ENCODE measurements at places on chromosomes 6 and 20.

GRCh38 chr6:124769811-124770544 is 192.3 kb upstream of the RNF217 start:
- no peak for DNase-seq

- no peak for DNase-seq
These were observed 48.7 kb downstream of the PDYN start for GRCh38 chr20:1945134-1945618.

GRCh38 chr6:13098793-13099570 is 229.4 kb downstream of the TBC1D7 start:
- DNase-seq = no peak

DNA sequence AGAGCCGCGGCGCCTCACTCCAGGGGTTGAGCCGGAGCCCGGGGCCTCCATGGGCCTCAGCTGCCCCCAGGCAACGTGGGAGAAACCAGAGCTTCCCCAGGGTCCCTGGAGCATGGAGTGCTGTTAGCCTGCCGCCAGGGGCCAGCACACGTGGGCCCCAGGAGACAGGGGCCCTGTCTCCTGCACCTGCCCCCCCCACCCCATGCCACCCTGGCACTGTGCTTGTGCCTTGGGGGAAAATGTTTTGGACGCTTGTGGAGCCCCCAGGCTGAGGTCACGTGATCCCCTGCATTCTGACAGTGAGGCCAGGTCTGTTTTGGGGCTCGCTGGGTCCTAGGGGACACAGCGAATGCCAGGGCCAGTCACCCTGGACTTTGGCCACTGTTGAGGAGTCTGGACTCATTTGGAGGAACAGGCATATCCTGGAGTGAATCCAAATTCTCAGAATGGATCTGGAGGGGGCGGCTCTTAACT is 30.2 kb upstream of the MPC1 start:
- no peak for DNase-seq

GRCh38 chr6:39225543-39225942 is 3.7 kb downstream of the KCNK5 start:
- DNase-seq = no peak

- DNase-seq = no peak
These were observed 367.6 kb downstream of the TENT5A start for GRCh38 chr6:81384921-81385320.

- DNase-seq = no peak
These were observed 91.5 kb upstream of the BEND6 start for GRCh38 chr6:56863366-56863765.

DNA sequence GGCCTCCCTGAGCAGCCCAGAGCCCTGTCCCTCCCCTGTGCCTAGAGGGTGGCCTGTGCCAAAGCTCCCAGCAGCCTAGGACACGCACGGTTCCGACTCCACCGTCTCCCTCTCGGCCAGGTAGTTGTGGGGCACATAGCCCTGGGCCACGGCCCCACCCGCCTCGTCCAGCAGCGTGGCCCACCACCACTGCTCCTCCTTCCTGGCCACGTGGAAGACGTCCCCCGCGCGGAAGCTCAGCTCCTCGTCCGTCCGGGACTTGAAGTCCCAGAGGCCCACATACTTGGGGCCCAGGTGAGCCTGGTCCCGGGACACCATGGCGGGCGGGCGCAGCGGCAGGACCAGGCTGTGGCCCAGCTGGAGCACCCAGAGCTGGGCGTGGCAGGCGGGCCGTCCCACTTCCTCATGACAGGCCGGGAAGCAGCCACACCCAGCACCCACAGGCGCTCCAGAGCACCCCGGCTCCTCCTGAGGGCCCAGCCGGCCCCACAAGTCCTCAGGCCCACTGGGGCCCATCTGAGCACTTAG is at the start of gene PTK6:
Gene PTK6 (minus strand): TSS at position 380 of the 528 bp plus-strand sequence. CDS start 62 bp downstream, at position 318.
- DNase-seq = no peak

DNA sequence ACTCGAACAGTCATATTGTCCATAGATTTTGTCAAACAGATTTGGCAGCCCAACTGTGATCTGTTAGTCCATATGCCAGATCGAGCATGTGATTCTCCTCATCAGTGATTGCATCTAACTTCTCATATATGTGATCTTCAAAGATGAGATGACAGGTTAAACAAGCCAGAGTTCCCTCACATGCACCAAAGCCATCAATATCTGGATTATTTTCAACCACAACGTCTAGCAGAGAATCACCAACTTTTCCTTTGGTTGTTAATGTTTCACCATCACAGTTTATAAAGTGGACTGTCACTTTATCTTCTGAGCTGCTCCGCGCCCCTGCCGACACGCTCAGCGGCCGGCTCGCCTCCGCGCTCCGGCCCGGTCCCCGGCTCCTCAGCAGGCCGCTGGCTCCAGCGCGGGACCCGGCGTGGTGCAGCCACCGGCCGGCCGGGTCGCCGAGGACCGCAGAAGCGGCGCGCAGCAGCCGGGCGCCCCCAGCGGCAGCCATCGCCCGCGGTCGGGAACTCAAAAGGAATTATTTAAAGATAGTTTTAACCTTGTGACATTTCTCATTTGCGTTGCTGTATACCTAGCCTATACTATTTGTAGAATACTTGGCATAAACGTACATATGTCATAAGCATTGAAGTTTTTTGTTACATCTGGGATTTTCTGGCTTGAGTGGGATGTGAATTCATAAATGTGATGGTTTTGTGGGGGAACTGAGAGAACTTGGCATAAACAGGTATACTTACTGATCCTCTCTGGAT is 40.1 kb upstream of the DYNLRB1 start:
- DNase-seq = no peak

- no peak for DNase-seq
These were observed 7.7 kb upstream of the FOXF2 start for GRCh38 chr6:1381481-1382330.

- DNase-seq = no peak
These were observed 98.7 kb downstream of the RNF144B start for GRCh38 chr6:18485660-18486435.

DNA sequence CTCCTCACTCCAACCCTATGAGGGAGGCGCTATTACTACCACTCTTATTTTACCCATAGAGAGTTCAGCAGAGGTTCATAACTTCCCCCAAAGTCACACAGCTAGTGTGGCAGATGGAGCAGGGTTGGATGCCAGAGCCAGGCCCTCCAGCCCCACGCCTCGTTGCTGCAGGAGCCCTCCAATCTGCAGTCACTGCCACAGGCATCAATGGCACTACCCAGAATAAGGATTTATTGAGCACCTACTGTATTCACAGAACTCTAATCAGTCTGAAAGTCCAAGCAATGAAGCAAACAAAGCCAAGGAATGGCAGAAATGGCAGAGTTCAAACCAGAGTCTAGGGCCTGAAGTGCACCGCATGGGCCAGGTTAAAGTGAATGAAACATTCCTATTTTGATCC is 144.9 kb downstream of the LPA start:
- DNase-seq = no peak

- DNase-seq = no peak
These were observed 1.4 kb upstream of the HIVEP1 start for GRCh38 chr6:12010635-12011275.

DNA sequence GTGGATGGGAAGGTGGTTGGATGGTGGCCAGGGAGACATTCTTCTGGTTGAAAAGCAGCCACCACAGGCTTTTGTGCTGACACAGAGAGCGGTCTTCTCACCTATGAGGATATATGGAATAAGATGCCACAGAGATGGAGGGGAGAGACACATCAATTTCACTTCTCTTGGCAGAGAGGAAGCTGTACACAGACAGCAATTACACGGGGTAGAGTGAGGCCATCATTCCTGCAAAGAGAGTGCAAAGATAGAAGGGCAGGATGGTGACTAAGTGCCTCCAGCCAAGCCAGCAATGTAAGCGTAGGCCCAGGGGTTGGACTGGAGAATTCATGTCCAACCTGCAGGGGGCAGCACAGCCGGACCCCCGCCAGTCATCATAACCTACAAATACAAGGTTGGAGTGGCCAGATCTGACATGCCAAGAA is 56.4 kb downstream of the NRN1 start:
- DNase-seq = no peak

- DNase-seq = no peak
These were observed 171.9 kb downstream of the GMDS start for GRCh38 chr6:2073476-2073875.

DNA sequence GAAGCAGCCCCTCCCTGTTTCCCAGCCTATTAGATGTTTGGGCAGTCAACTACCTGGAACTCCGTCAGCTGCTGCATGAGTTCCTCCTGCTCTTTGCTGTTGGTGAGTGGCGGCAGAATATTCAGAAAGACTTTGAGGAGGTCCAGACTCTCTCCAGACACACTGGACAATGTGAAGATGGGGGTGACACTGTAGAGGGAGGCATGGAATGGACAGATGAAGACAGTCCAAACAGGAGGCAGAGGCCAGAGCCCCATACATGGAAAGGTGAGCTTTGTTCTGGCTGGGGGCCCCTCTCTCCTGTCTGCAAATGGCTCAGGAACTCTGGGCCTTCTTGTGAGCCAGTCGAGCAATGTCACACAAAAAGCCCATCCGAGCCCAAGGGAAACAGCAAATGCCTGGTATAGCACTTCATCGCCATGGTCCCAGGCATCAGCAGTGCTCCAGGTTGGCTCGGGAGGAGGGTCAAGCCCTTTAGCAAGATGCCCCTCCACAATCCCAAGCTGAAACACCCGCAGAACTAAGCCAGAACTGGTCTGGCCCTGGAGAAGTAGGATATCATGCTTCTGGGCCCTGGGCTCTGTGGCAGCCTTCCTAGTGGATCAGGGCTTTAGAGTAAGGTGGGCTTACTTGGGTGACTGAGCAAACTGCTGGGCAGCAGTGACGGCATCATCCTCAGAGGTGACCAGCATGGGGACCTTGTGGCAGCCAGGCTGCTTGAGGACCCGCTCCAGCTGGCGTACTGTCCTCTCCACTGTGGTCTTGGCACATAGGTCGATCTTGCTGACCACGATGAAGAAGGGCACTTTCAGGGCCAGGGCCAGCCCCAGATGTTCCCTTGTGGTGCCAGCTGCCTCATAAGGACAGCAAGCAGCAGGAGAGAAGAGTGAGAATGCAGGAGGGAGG is 4.9 kb downstream of the GTPBP2 start:
- no peak for DNase-seq

DNA sequence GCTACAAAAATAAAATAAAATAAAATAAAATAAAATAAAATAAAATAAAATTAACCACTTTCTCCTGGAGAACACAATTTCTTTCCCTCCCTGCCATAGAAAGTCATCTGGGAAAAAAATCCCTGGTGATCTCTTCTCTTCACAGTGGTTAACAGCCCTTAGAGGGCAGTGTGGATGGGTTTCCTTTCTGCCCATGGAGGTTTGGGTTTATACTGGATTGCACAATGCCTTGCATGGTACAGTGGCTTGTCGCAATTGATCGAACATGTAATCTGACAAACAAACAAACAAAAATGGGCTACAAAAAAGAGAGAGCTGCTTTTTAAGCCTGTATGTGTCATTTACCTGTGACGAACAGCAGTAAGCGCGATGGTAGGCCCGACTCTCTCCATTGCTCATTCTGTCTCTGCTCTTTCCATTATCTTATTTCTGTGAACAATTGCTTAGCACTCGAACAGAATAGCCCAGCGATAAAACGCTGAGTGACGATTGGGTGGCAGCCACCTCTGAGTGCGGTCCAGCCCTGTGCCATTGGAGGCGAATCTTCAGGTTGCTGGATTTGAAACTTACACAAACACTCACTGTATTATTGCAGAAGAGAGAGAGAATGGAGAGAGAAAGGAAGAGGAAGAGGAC is 166.1 kb downstream of the CD83 start:
- DNase-seq = no peak

- peak; percentile 7 for DNase-seq
These were observed 197.8 kb downstream of the HAO1 start for GRCh38 chr20:7742479-7742878.

DNA sequence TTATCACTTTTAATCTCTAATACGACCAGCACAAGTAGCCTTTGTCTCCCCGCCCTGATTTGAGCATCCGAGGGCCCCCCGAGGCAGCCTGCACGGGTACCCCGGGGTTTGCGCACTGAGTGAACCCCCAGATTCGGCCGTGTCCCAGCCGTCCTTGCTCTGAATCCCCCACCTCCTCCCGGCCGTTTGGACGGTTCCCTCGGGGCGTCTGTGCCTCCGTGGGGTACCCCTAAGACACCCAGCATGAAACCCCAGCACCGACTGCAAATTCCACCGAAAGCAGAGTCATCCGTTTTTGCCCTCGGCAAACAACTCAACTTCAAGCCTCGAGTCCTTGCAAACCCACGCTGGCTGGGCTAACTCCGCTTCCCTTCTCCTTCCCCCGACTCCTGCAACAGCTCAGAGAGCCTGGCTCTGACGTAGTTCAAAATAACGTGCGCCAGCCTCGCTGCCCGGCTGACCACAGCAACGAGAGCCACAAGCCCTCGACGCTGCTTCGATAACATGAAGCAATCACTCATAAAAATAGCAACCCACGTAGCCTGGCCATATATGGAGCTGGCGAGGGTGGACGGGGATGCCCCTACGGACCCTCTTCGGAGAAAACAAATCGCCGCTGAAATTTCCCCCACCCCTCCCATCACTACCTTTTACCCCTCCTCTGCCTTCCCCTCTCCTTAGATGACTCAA is 764 bp upstream of the SNAP25 start:
- no peak for DNase-seq

DNA sequence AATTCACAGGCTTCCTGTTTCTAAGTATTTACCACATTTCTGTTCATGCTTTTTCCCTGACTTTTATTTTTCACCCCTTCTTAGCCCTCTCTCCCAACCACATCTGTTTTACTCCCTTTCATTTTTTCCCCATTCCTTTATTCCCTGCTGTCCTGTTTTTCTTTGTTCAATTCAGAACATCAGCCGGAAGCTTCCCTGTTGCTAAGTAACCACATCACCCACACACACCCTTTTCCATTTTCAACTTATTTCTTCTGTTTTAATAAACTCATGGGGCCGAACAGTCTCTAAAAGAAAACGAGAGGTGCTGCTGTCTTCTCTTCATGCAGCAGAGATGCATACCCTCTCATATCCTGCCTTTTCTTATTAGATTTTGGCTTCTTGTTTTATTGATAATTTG is 53.5 kb upstream of the CEP85L start:
- no peak for DNase-seq

- DNase-seq = no peak
These were observed 257.0 kb downstream of the GRIK2 start for GRCh38 chr6:101650402-101651100.

- no peak for DNase-seq
These were observed 968 bp downstream of the PHF3 start for GRCh38 chr6:63636518-63637021.

DNA sequence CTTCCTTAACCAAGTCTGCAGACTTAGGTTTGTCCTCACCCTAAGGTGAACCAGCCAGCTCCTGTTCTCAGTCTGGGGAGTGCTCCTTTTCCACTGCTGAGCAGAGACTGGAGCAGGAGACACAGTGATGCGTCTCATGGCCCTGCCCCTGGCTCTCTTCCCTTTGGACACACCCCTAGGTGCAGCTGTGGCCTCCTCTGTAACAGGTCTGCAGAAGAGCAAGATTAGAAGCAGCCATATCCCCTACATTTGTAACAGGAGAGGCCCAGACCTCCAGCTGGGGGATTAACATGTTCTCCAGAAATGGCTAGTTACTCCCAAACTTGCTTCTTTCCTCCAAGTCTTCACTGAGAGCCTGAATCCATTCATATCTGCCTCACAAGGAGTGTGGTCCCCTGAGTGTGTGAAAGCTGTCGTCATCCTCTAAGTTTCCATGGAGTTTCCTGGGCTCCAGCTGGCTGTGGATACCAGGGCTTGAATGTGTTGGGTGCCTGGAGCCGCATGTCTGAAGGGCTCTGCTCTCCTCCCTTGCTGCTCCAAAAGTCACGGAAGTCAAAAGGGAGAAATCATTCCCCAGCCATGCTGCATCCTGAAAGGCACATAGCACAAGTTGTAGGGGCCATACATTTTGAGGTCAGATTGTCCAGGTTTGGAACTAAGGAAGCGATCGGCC is 57.7 kb downstream of the PPP1R14C start:
- no peak for DNase-seq

All from keratinocyte (primary cell).